ENCODE measurements at places on chromosomes 16 and 17.

DNA sequence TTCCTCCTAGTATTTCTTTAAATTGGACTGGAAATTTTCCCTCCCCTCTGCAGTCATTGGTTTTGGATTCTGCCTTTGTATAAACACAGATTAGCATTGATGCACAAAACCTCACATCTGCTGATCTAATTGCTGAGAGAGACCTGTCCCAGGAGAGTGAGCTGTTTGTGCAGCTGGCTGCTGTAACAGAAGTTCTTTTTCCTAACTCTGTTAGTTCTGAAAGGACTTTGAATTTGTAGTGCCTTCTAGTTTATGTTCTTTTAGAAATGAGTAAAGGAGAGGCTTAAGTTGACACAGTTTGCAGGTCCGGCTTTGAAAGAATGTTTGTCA is 45.2 kb upstream of the KPNB1 start:
- no peak for DNase-seq

DNA sequence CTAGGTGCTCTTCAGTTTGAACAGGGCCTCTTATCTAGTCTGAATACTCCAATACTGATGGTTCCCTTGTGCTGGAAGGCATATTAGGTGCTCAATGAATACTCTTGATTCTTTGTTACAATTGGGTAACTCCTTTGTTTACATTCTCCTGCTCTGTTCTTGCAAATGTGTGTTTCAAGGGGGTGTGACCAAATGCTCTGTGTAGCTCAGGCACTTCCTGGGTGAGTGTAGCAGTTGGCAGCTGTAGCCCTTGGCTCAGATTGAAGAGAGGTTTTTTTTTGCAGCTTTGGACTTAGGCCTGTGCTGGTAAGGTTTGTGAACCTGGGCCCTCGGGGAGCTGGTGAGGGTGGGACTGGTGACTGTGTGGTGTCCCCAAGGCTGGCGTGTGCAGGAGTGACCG is 20.2 kb downstream of the TBCD start:
- DNase-seq, result no peak

DNA sequence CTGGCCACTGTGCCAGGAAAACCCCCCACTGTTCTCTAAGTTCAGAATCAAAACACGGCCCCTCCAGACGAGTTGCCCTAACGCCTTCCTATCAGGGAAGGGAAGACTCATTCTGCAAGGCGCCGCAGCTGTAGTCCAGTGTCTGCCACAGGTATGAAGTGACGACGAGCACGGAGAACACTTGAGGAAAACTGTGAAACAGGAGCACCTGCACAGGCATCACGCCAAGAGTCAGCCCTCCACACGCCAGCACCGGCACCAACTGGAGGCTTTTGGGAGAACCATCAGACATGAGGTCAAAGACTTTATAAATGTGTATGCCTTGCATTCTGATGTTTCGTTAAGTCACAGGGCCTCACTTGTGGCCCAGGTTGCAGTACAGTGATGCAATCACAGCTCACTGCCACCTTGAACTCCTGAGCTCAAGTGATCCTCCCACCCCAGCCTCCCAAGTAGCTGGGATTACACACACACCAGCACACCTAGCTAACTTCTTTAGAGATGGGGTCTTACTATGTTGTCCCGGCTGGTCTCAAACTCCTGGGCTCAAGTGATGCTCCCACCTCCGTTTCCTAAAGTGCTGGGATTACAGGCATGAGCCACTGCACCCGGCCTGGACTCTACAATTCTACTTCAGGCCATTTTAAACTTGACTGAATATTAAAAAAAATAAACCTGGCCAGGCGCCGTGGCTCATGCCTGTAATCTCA is 22.9 kb downstream of the KLHDC4 start:
- no peak for DNase-seq

GRCh38 chr16:21150375-21151001 is at the start of gene DNAH3:
DNAH3 (minus strand) TSS chr16:21150846; CDS start chr16:21150319, 527 bp downstream.
- no peak for DNase-seq

DNA sequence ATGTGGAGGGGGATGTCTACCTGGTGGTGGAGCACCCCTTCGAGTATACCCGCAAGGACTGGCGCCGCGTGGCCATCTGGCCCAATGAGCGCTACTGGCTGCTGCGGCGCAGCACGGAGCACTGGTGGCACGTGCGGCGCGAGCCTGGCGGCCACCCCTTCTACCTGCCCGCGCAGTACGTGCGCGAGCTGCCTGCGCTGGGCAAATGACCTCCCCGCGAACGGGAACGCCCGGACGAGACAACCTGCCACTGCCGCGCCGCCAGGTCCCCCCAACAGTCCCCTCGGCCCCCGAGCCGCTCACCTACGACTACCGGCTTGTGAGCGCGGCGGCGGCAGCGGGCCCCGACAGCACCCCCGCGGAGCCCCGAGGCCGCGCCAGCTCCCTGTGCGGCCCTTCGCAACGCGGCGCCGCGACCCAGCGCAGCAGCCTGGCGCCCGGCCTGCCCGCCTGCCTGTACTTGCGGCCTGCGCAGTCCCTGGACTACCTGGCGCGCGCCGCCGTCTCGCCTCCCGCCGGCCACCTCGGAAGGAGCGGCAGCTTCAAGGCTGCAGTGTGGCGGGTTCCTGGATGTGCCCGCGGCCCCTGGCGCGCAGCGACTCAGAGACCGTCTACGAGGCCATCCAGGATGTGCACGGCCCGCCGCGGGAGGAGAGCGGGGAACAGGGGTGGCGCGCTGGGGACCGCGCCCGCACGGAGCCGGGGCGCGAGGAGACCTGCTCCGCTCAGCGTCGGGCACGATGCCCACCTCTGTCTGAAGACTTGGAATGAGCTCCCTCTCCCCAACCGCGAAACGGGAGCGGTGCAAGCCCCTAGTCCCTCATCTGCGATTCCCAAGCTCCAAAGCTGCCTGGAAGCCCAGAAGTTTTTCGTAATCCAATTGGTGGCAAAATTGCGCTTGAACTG is 48.7 kb upstream of the AMZ2 start:
- DNase-seq, result no peak

- no peak for DNase-seq
Observed at GRCh38 chr17:47276444-47276843, 22.8 kb downstream of the ITGB3 start.

GRCh38 chr16:71895679-71896365 is 491 bp downstream of the IST1 start:
- DNase-seq, result no peak

DNA sequence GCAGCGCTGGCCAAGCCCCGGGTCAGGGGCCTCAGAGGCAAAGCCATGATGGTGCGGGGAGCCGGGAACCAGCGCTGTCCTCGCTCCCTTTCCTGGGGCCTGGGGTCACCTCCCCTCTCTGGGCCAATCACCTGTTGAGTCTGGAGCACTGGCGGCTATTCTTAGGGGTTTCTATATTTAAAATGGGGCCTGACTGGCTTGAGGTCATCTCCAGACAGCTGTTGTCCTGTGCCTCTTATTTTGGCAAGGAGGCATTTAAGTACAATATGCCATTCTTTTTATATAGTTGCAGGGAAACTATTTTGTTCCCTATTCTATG is at the start of gene COX6A2:
Gene COX6A2, minus strand, starts transcription at position 82 of the 319 bp plus-strand sequence. Its CDS starts 35 bp downstream, at position 47.
- DNase-seq, result no peak

DNA sequence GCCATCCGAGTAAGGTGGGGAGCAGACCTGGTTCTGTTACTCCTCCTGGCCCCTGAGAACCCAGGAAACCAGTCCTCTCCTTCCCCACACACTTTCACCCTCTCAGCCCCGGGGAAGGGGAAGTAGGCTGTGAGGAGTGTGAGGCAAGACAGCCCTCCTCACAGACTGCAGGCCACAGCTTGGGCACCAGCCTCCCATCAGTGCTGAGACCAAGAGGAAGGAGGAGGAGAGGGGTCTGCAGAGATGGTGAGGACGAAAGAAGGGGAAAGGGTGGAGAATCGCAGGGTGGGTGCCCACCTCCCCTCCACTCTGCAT is 7.0 kb downstream of the G6PC3 start:
- DNase-seq, result no peak

- no peak for DNase-seq
Observed at GRCh38 chr17:49717371-49717861, 9.7 kb upstream of the SLC35B1 start.

DNA sequence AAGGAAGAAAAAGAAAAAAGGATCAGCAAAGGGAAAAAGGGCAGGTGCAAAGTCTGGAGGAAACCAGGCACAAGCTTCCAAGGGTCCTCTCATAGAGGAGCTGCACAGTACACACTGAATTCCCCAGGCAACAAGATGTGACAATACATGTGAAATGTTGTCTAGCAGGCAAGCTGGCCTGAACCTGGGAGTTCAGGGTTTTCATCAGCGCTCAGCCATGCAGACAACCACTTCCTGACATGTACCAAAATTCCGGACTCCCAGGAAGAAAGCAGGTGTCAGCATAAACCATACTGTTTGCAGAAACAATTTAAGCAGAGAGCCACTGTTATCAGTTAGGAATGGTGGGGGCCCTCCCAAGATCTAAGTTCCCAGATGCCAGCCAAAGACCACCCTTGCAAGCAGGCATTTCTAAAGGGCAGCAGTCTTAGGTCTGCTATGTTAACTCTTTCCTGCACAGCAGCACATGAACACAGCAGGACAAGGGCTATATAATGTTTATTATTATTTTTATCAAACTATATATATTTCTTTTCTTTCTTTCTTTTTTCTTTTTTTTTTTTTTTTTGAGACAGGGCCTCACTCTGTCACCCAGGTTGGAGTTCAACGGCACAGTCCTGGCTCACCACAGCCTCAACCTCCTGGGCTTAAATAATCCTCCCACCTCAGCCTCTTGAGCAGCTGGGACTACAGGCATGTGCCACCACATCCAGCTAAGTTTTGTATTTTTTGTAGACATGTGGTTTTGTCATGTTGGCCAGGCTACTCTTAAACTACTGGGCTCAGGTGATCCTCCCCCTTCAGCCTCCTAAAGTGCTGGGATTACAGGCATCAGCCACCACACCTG is 10.1 kb downstream of the TK2 start:
- DNase-seq, result no peak

DNA sequence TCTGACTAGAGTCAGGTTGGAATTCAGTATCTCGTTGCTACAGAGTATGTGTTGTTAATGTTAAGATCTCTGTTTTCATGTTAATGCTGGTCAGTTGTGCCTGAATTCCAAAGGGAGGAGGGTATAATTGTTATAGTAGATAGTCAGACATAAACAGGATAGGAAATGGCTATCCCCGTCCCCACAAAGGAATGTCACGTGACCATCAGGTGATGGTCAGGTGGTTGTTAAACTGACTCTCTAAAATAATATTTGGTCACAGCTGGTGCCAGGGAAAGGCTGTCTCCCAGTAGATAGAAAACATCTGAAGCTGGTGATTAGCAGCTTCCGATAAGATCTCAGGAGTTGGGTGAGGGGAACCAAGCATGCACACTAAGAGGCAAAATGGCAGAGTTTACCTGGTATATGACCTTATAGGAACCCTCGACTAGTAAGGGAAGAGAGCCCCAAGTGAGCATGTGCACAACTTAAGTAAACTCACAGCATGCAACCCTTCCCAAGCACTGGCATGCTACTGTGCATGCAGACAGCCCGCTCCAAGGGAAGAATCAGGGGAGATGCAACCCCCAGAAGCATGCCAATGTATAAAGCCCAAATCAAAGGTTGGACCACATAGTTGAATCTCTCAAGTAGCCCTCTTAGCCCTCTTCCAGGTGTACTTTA is 27.4 kb upstream of the SLC6A2 start:
- no peak for DNase-seq

GRCh38 chr17:50966163-50966666 is 100.1 kb upstream of the TOB1 start:
- DNase-seq, result no peak

DNA sequence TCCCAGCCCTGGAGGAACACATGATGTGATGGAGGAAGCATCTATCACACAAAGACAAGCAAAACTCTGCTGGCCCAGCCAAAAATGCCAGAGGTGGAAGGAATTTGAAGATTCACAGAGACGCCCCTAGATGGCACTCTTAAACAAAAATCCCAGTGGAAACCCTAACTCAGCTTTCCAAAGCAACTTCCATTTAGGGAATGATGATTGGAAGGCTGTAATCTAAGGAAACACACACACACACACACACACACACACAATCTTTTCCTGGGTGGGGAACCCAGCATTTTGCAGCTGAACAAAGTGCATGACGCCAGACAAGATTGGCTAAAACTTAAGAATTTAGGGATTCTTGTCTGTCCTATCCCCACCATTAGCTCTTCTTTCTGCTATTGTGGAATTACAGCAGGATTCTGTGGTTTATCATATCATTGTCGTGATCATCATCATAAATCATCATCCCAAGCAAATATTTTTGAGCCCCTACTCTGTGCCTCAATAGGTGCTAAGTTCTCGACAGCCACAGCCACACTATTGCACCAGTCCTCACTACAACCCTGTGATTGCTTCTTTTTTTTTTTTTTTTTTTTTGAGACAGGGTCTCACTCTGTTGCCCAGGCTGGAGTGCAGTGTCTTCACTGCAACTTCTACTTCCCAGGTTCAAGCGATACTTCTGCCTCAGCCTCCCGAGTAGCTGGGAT is 1.6 kb upstream of the LDAF1 start:
- no peak for DNase-seq

DNA sequence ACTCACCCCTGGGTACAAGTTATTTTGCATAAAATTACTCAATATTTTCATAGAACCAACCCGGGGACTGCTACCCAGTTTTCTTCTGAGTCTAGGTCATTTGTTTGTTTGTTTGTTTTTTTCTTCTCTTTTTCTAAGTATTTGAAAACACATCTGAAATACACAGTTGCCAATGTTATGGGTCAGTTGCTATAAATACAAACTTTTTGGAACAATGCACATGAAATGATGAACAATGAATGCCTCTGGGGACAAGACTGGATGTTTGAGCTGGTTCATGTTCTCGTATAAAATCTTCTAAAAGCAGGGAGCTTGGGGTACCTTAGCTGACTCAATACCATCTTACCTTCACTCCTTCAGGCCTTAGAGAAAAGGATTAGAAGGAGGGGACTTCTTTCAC is 30.5 kb downstream of the TMEM238L start:
- no peak for DNase-seq

GRCh38 chr17:43020789-43021740 is 1.1 kb downstream of the VAT1 start:
- DNase-seq, result peak; percentile 23

All from activated CD8-positive, alpha-beta memory T cell treated with anti-CD3 and anti-CD28 coated beads for 1 hour (primary cell).